ENCODE measurements at places on chromosomes 4 and X.

DNA sequence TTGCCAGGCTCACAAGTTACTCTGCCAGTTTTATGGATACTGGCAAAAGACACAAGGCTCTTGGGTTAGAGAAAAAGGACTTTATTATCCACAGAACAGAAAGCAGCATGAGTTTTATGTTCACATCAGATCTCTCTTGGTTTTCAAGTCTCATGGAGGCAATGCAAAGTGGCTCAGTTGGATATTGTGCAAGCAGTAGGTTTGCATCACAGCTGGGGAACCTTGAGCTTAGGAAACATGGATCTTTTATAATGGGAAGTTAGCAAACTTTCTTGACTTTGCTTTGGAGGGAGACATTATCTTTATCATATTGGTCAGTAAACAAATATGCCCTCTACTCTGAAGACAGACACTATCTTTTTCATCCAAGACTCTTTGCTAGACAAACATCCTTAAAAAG is 109.2 kb upstream of the GRPR start:
- ATAC-seq = no peak

DNA sequence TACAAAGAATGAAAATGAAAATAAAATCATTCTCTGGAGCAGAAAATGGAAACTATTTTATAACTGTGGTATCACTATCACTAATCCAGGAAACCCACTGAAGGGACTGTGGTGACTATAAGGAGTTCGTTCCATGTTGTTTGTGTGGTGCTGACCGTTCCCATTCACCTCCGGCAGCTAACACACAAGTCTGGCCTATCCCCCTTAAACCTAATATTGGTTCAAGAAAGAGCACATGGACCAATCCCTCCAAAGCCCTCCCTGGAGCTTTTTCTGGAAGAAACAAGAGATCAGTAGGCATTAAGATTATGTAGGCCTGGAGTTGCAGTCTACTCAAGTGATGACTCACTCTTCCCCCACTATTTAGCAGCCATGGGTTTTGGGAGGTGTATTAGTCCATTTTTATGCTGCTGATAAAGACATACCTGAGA is 25.9 kb upstream of the FAM241A start:
- ATAC-seq = no peak

DNA sequence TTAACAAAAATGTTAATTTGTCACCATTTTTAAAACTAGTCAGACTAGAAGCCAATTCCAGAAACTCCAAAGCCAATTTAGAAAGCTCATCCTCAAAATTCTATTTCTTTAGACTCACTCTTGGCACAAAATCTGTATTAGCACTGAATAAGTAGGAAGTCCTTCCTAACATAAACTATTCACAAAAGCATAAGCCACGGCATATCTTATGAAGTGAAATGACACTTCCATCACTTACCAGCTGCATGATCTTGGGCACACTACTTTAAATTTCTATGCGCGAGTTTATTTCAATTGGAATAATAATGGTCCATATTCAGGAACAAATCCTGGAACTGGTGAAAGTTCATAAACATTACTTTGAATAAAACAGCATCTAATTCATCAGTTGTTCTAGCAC is 1544.0 kb downstream of the TECRL start:
- no peak for ATAC-seq

DNA sequence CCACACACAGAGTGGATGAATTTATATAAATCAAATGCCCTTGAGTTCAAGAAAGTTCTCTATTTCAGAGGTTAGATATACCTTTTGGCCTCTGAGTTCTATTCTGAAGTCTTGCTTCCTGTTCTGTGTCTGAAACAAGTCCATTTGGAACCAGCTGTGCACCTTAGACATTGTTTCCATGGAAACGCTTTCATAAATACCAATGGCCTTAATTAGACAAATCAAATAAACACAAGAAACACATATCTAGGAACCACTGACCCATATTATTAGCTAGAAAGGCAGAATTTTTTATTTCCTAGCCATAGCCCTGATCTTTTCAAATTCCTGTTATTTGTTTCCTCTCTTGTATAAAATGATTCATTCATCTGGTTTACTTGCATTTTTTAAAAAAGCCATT is 8.4 kb upstream of the C4orf54 start:
- ATAC-seq = no peak

DNA sequence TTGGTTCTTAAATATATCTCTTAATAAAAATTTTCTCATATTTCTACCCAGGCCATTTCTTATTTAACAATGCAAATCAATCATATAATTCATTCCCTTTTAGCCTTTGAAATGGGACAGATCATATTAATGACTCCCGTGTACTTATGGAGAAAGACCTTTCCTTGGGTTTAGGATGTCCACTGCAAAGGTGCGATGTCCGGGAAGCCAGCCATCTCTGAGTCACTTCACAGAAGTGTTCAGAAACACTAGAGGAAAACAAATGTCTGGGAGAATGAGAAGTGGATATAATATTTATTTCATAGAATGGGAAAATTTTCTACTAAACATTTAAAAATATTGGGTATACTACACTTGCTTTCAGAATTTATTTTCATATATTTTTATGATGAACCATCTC is 15.3 kb downstream of the INTU start:
- no peak for ATAC-seq
